Pulmonary artery endothelial cell (primary cell): ENCODE measurements at places on chromosomes 1 and 21. TPM values are rescaled to one million over a fixed set of nuclear protein-coding genes. Genes with fewer than 3 reads are reported as not detected.

DNA sequence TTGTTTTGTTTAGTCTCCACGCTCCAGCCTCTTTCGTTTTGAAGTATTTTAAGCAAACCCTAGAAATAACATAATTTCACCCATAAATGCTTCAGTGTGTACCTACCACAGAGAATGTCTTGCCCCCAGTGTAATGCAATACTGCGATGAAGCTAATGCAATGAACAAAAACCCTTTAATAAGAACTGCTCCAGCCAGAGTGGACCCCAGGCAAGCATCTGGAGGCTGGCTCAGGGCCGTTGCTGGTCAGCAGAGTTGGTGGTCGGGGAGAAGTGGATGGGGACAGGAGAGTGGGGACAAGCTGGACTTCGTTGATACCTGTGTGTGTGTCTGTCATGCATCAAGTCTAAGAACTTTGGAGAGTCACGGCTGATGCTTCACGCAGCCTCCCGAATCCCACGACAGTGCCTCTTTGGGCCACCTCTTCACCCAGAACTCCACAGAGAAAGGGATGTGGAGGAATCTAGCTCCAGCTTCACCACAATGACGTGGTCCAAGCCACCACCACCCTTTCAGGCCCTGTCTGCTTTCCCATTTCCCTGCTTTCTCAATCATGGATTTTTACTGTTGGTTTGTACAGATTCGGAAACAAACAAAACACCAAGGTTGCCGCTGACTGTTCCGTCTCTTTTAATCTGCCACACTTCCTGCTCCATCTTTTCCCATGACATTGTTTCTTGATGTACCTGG lies 108.6 kb upstream of the ERRFI1 start:
- no peak for DNase-seq

DNA sequence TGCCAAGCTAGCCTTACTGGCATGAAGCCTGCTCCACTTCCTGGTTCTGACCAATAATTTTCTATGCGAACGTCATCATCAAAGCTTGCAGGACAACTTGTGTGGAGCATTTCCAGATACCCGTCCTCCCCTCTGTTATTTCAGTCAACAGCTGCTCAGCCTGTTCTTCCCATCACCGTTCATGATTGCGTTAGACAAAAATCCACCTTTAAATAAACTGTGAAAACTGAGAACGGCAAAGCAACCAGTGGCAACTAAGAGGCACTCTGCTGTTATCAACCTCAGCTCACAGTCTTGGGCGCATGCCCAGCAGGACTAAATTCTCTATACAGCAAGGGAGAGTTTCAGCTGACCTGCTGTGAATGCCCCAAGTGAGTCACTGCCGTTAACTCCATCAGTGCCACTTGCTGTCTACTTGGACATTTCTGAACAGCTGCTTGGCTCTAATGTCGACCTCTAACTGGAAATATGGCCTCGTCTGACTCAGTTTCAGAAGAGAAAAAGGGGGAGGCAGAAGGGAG lies 207.4 kb upstream of the RUNX1 start:
- DNase-seq, result peak; percentile 93

DNA sequence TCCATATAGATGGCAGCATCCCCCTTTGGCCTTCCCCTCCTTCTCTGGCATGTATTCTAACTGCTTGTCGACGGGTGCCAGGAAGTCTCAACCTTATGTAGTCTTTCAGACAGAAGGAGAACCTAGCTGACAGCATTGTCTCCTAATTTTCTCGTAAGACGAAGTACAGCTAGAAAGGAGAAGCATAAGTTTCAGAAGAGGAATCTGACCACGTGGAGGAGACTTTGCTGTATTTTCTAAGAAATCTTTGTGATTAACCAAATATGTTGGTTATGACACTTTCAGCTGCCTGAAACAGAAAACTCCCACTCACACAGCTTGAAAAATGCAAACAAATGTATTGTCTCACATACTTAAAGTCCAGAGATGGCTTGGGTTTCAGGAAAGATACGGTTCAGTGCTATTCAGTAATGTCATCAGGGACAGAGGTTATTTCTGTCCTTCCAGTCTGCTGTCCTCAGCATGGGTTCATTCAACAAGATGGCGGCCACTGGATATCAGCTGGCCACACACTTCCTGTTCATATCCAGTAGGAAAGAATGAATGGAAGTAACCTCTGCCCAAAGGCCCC lies 109.5 kb upstream of the ZNF648 start:
- no peak for DNase-seq

Gene BTBD19
- 6.6 and 6.8 TPM in 2 replicates for total RNA-seq

DNA sequence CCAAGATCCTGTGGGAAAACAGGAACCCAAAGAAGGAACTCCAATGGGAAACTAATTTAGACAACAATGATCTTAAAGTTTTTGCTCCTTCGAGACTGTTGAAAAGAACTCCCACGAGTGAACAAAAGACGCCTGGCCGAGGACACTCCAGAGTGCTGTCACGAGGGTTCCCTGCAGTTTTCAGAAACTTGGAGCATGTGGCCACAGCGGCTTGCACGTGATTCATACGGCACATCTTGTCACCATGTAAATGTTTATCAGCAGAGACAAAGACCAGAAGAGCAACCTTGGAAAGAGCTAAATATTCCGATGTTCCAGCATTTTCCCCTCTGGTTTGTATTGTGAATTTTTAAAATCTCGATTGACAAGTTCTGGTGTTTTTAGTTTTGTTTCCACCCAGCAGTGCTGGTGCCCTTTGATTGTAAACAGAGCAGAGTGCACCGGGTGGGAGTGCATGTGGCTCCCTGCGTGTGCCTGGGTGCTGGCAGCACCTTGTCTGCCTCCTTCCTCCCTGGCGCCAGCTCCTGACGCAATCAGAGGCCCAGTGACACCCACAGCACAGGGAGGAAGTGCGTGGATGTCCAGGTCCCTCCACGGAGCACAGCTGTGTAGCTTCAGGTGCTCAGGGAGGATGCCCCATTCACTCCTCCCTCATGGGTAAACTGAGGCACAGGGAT lies 23.0 kb downstream of the LRRC3 start:
- DNase-seq, result no peak

Gene C4BPA
- not detected in 2 replicates for total RNA-seq

GRCh38 chr1:12811409-12811784 lies 19.8 kb downstream of the PRAMEF11 start:
- DNase-seq, result no peak

GRCh38 chr1:173224949-173225348 lies 17.8 kb upstream of the TNFSF4 start:
- DNase-seq, result no peak

Gene TFAP2E
- 0.07 TPM in 2 replicates for total RNA-seq

- no peak for DNase-seq
Observed at GRCh38 chr1:162398999-162399580, 12.8 kb downstream of the SH2D1B start.

GRCh38 chr1:225004396-225004795 lies 74.9 kb downstream of the DNAH14 start:
- DNase-seq, result no peak

GRCh38 chr1:181251001-181251712 lies 162.7 kb downstream of the IER5 start:
- DNase-seq, result peak; percentile 44

GRCh38 chr1:17540255-17541001 lies 930 bp downstream of the ARHGEF10L start:
- no peak for DNase-seq

DNA sequence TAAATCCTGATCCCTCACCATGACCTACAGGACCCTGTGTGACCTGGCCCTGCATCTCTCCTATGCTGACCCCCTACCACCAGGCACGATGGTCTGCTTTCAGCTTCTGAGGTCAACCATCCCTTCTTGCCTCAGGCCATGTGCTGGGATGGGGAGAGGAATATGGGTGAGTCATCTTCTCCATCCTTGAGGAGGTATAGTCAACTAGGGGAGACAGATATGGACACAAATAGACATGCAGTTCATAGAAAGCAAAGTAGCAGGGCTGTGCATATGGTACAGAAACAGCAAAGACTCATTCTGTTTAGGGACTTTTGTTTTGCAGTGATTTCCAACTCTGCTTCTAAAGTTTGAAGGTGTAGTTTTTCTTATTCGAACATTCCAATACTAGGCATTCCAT lies 250.8 kb upstream of the FGGY start:
- no peak for DNase-seq

Gene TPTE
- not detected in 2 replicates for total RNA-seq

DNA sequence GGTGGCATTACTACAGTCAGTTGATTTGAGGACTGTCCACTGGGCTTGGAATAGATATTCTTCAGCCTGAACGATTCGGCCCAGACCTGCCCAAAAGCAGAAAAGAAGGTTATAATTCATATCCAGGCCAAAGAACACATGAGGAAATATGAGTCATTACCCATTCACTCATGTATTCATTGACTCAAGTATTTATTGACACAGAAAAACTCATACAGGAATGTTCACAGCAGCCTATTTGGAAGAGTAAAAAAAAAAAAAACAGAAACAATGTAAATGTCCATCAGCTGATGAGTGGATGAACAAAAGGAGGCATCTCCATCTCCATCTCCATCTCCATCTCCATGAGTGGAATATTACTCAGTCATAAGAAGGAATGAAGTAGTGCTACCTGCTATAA lies 15.9 kb downstream of the ZMYND12 start:
- DNase-seq, result peak; percentile 63

- no peak for DNase-seq
Observed at GRCh38 chr1:222247811-222248310, 300.0 kb downstream of the HHIPL2 start.

Gene AHDC1
- 4.3 and 7.0 TPM in 2 replicates for total RNA-seq

Gene LRRIQ3
- 0.20 and 0.35 TPM in 2 replicates for total RNA-seq

DNA sequence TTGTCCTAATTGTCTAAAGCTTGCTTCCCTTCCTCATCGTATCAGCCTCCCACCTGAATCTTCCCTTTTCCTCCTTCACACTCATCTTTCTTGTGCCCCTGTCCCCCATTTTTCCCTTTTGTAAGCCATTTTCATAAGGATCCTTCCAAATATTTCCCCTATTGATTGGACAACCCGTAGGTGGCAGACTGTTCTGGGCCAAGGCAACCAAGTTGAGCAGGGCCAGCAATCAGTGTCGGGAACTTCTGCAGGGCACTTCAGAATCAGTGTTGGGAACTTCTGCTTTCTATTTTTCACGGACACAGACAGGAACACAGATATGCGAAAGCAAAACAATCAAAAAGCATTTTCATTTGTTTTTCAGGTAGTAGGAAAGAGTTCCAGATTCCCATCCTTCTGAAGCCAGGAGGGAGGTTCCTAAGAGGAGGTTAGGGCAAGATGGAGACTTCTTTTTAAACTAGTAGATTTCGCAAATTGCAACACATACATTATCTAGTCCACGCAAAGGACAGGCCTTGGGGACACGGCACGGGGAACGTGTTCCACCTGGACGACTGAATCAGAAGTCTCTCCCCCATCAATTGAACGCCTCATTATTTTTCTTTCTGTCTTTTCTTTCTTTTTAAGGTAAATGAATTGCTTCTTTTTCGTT lies 691 bp upstream of the MPZL1 start:
- DNase-seq, result no peak

Gene CCDC24
- 2.1 and 2.8 TPM in 2 replicates for total RNA-seq

Gene RGS5
- 23.3 and 189 TPM in 2 replicates for total RNA-seq

DNA sequence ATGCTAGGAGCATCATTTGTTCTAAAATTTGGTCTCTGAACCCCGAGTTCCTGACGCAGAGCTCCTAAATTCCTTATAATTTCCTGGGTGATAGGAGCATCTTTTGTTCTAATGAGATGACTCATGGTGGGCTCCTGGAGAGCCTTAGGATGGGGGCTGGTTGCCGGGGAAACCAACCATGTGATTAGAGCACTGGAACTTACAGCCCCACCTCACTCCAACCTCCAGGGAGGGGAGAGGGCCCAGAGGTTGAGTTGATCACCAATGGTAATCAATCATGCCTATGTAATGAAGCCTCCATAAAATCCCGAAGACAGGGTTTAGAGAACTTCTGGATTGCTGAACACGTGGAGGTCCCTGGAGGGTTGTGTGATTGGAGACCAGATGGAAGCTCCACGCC lies 7.7 kb downstream of the SHISAL2A start:
- no peak for DNase-seq

- no peak for DNase-seq
Observed at GRCh38 chr1:98452162-98452561, 209.4 kb upstream of the SNX7 start.

GRCh38 chr21:24076179-24076578 lies 1531.1 kb downstream of the MRPL39 start:
- no peak for DNase-seq

Gene KCNA10
- not detected in 2 replicates for total RNA-seq

DNA sequence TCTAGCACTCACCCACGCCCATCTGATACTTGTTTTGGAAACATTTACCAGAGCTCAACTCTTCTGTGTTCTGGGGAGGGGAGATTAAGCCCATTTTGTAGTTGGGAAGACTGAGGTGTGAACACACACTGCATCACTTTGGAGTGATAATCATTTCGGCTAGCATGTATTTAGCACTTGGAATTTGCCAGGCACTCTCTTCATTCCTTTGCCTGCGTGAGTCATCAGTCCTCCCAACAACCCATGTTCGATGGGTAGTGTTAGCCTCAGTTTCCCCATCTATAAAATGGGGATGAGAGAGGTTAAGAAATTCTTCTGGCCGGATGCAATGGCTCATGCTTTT lies 182.8 kb upstream of the TMEM51 start:
- DNase-seq, result no peak

DNA sequence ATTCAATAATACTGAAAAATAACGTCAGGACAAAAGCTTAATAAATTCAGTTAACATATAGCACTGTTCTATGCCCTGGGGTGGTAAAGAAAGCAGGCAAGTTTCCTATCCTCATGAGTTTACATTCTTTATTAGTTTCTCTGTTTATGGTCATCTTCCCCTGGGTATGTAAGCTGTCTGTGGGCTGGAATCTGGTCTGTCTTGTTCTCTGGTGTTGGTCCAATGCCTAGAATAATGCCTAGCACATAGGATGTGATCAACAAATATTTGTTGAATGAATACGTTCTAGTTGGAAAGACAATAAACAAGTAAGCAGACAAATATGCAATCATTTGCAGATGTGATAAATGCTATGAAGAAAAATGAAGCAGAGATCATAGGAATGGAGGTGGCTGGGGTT lies 7.2 kb upstream of the IGSF3 start:
- DNase-seq, result no peak

Gene FCRLB
- total RNA-seq, result 0.33 and 0.60 TPM in 2 replicates

Gene PPFIA4
- 0.11 and 0.53 TPM in 2 replicates for total RNA-seq

DNA sequence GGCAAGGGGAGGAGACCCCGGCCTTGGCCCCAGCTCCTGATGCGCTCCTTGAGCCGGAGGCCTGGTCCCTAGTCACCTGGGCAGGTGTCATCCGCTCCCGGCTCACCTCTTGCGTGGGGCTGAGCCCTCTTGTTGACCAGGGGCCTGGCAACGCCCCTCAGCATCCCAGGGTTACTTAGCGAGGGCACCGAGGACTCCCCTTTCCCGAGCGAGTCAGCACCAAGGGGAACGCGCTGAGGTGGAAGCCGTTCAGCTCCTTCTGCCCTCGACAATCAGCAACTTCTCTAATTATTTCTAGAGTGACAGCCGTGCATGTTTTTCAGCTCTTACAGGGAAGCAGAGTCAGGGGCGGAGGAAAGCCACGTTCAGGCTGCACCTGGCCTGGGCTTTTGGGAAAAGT lies 522 bp downstream of the SLC45A1 start:
- DNase-seq, result no peak

Gene CFAP410
- total RNA-seq, result 3.5 and 9.6 TPM in 2 replicates
